ENCODE measurements at places on chromosomes 16 and 17.

DNA sequence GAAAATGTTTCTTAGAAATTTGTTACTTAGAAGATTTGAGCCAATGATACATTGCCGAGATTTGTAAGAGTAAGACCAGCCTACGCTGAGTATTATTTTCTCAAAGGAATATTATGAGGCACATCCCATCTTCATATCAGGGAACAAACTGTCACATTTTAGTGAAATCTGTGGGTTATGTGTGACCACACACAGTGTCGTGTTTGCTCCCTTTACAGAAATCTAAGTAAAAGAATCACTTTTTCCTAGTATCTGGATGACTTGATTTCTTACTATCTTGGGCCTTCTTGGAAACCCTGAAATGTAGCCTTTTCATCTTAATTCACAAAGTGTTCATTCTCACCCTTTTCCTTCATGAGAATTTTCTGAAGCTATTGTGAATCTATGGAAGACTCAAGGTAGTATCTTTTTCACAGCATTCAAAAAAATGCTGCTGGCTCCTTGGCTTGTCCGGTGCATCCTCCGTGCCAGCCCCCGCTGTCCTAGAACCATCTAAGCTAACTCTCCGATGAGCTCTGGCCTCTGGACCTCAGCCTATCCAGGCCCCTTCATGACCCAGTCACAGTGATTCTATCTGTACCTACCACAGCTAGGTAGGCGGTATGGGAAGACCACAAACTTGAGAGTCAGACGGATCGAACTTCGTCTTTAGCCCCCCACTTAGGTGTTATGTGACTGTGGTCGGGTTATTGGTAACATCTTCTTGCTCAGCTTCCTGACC is 524.3 kb downstream of the MAF start:
- no peak for DNase-seq

- no peak for DNase-seq
Observed at GRCh38 chr17:15453246-15453645, 14.2 kb downstream of the CDRT4 start.

DNA sequence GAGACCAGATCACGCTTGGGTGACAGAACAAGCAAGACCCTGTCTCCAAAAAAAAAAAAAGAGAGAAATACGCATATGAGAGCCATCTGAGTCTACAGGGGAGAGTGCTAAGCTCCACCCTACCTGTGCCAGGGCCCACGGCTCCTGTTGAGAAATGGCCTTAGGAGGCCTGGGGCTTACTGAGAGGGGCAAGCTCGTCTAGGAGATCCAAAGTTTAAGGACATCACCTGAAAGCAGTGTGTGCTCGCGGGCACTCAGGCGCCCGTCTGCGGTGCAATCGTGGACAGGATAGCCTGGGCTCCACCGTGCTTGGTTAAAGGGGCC is 14.5 kb upstream of the BAIAP2 start:
- peak; percentile 6 for DNase-seq

DNA sequence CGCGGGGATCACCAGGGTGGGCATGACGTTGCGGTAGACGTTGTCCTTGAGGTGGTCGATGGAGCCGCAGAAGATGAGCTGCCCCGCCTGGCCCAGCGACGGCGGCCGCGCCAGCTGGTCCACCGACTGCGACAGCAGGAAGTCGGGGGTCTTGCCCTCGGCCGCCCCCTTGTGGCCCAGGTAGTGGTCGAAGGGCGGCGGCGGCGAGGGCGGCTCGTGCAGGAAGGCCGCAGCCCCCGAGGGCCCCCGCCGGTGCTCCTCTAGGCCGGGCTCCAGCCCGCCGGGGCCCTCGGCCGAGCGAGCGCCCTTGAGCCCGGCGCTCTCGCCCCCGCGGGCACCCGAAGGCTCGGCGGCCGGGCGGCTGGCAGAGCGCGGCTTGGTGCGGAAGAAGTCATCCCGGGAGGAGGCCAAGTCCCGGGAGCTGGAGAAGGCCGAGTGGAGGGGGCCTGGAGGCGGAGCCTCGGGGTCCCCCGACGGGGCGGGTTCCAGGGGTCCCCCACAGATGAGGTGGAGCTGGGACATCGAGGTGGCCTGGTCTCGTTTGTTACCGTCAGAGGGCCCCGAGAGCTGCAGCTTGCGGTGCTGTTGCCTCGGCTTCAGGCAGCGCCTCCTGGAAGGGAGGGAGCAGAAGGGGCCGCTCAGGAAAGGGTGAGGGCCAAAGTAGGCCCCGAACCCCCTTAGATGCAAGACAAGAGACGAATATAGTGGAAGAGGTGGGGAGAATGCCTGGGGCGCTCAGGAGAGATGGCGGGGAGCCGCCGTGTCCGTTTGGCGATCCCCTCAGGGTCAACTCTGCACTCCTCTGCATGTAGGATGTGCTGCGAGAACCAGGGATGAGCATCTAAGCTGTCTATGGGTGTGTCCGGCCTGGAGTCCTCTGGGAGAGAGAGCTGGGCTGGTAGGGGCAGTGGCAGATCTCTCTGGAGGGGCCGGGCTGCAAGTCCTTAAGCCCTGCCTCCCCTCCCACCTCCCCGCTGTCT is 8.8 kb downstream of the FAM171A2 start:
- peak; percentile 68 for DNase-seq

GRCh38 chr16:22321340-22322001 is 24.3 kb downstream of the POLR3E start:
- peak; percentile 56 for DNase-seq

- DNase-seq: no peak
Observed at GRCh38 chr17:40497695-40498094, 3.7 kb downstream of the TNS4 start.

GRCh38 chr16:69816996-69817395 is 54.9 kb downstream of the WWP2 start:
- no peak for DNase-seq

DNA sequence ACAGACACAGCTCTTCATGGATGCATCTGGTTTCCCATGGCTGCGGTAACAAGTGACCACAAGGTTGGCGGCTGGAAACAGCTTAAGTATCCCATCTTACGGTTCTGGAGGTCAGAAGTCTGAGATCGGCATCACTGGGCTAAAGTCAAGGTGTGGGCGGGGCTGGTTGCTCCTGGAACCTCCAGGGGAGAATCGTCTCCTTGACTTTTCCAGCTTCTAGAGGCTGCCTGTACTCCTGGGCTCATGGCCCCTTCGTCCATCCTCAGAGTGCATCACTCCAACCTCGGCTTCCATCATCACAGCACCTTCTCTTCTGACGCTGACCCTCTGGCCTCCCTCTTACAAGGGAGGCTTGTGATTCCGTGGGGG is 12.9 kb upstream of the CRISPLD2 start:
- no peak for DNase-seq

DNA sequence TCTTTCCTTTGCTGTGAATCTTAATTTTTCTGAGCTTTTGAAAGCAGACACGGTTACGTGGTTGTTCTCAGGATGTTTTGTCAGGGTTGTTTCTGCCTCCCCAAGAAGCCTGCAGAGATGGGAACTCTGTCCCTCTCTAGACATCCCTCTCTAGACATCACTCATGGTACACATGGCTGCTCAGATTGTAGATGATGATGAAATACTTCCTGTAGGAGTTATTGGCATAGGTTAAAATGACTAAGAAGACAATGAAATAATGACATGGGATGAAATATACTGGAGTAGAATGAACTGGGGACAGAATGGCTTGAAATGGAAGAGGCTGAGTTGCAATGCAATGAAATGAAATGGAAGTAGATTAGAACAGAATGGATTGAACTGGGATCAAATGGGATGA is 253.4 kb downstream of the SHISA9 start:
- DNase-seq: no peak

- DNase-seq: no peak
Observed at GRCh38 chr17:915538-916201, 63.9 kb downstream of the NXN start.

DNA sequence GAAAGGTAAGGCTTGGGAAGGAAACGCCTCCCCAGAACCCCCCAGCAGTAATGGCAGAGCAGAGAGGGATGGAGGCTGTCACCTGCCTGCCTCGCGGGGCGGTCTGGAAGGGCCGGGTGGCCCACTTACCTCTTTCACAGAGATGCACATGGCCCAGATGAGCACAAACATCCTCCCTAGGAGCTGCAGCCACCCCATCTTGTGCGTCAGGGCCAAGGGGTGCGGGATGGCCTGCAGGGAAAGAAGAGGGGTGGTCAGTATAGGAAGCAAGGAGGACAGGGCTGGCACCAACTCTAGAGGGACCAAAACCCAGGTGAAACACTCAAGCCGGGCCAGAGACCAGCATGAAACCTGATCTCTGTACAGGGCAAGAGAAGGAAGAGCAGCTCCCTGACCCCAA is 29.7 kb downstream of the TRPV3 start:
- no peak for DNase-seq

GRCh38 chr16:85245307-85246172 is 133.3 kb upstream of the CIBAR2 start:
- DNase-seq: peak; percentile 58

DNA sequence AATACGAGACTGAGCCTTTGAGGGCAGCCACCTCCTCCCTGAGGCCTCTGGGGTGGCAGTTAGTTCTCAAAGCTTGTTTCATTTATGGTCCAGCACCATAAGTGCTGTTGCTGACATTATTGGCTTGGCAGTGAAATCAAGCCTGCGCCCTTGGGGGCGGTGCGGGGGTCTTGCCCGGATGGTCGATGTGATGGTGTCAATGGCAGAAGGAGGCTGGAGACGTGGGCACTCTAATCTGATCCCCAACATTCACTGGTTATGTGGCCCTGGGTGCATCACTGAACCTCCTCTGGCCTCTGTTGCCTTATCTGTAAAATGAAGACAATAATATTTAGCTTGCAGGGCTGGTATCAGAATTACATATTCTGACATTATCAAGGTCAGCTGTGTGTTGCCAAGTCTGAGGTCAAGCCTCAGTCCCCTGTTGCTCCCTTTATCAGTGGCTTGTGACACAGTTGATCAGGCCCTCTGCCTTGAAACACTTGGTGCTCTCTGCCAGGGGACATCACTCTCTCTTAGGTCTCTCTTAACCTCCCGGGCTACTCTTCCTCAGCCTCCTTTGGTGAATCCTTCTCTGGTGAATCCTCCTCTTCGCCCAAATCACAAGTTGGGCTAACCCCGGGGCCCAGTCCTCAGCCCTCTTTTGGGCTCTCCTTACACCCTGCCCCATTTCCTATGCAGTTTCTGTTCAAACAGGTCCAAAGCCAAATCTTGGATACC is 11.8 kb upstream of the TMEM220 start:
- no peak for DNase-seq
